Hematopoietic multipotent progenitor cell treated with erythropoietin and hydrocortisone succinate and interleukin-3 and kit ligand, for 17 days (in vitro differentiated cells): ENCODE measurements at places on chromosomes 3 and 15.

DNA sequence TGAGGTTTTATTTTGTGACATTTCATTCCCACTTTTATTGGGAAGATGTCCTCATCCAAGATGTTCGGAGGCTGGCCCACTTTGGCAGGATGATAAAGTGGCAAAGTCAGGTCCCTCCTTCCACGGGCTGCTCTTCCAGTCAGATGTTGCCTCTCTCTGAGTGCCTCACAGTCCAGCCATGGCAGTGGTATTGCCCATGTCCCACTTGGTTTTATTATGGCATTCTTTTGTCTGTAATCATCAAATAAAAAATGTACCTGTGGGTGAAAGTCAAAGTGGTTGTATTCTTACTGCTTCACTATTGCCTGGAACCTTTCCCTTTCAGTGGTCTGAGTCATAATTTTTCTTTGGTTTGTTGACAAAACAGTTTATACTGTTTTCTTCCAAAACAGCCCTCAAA, 20.2 kb downstream of the ARNT2 start:
- no peak for DNase-seq

DNA sequence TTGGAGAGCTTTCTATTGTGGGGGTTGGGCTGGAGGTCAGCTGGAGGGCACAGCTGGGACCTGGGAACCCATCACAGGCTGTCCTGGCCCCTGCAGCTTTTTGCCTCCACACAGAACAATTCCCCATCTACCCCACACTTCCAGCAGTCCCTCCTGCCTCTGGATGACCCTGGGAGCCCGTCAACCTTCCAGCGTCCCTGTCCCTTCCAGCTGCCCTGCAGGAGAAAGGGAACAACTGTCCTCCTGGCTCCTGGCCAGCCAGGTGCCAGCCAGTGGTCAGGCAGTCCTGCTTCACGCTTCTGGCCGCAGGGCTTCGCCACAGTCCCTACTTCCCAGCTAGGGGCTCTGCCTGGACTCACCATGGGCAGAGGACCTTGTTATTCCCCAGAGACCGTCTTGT, 27.2 kb downstream of the LINGO1 start:
- no peak for DNase-seq

GRCh38 chr3:160180581-160181216, 44.5 kb upstream of the C3orf80 start:
- no peak for DNase-seq

GRCh38 chr3:168220556-168220955, 124.8 kb upstream of the GOLIM4 start:
- no peak for DNase-seq

DNA sequence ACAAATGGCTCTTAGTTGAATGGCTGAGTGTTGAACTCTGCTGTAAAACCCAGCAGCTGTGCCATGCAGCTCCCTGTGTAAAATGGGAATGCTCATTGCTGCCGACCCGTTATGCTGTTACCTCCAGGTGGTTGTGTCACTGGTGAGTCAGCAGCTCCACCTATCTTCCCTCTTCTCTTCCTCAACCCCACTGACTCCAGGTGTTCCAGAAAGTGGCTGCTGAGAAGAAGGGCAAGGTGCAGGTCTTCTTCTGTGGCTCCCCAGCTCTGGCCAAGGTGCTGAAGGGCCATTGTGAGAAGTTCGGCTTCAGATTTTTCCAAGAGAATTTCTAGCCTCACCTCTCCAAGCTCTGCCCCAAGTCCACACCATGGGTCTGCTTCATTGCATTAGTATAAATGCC, 41.9 kb downstream of the NOX5 start:
- DNase-seq = no peak

- DNase-seq = no peak
These were observed 1.9 kb downstream of the DMXL2 start for GRCh38 chr15:51620641-51621040.

DNA sequence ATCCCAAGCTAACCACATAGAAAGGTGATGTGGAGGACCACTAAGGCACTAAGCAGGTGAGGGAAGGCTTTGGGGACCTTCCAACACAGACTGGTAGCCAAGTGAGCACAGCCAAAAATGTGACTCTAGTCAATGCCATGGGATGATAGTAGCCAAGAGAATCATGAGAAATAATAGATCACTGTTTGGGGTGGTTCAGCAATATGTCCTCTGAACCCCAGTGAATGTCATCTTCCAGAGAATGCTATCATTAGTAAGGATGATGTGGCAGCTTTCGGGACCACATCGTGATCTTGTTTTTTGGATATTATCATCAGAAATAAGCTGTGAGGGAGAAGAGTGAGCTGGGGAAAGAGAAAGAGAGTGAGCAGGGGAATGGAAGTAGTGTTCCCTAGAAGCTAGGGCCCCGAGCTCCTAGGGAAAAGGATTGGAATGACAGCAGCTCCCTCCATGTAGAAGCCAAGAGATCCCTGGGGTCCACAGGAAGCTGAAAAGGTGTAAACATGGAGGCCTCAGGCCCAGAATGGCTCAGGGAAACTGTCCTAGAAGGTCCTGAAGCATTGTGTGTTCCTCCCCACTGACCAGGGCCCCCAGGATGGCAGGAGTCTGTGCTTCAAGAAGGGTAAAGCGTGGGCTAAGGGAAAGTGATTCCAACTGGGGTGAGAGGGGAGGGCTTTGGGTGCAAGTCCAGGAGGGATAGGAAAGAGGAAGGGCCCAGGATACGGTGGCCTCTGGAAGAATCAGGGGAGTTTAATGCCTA, 56.6 kb upstream of the KLF13 start:
- peak; percentile 61 for DNase-seq

DNA sequence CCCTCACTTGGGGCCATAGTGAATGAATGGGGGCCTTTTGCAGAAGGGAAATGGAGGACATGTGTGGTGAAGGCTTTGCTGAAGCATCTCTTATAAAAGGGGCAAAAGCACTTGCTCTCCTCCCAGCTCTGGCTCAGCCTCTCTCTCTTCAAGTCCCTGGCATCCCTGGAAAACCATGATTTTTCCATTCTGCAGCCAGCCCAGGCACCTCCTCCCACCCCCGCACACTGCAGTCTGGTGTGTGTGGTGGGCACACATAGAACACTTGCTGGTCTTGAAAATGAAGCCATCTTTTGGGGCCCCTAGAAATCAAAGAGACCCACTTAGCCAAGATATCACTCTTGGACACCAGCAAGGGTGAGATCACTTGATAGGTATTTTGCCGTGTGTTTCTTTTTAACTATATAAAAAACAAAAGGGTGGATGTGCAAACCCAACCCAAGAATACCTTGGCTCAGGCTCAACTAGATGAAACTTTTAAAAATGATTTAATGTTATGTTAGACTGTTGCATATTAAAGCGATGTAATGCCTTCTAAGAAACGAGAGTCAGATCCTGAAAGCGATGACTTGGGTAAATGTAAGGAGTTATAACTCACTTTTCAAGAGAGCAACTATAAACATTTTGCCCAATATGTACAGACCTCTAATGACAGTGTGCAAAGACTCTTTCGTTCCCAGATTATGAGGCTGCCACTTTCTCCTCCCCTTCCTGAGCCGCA, 16.4 kb upstream of the ALDH1A3 start:
- DNase-seq = no peak

GRCh38 chr3:16665282-16665741, 60.1 kb upstream of the DAZL start:
- DNase-seq = no peak

DNA sequence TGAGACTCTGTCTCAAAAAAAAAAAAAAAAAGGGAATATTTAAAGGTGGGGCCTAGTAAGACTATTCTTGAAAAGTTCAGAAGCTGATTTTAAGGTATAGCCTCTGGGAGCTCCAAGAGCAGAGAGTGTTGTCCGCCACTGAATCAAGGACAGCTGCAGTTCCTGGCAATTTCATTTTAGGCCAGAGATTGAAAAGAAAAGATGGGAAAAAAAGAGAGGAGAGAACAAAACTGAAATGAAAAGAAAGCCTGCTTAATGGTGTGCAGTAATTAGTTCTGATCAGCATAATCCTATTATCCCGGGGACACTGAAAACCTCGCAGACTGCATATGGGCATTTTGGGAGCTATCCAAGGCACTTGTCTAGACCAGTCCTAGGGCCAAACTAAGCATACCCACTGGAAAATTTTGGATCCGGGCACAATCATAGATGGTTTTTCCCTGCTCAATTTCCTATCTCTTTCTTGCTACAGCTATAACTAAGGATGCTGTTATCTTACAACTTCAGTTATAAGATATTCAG, 43.2 kb downstream of the EHHADH start:
- DNase-seq = no peak

DNA sequence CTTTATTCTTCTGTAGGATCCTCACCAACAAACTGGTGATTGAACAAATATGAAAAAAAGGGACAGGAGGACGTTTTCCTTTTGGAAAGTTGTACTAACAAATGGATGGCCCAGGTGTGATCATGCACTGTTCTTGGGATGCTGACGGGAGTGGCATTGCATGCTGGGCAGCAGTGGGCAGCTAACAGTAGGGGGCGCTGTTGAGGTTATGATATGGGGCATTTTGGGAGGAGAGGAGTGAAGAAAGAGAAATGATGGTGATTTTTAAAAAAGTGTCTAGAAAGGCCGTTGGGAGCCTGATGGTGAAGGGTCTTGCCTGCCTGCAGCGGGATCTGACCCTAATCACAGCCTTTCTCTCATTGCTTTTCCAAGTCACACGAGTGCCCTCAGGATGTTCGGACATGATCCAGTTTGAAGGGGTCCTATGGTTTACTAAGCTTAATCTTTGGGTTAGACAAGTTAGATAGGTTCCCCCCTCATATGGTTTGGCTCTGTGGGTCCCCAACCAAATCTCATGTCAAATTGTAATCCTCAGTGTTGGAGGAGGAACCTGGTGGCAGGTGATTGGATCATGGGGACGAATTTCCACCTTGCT, 46.2 kb upstream of the PRTG start:
- DNase-seq = peak; percentile 40

DNA sequence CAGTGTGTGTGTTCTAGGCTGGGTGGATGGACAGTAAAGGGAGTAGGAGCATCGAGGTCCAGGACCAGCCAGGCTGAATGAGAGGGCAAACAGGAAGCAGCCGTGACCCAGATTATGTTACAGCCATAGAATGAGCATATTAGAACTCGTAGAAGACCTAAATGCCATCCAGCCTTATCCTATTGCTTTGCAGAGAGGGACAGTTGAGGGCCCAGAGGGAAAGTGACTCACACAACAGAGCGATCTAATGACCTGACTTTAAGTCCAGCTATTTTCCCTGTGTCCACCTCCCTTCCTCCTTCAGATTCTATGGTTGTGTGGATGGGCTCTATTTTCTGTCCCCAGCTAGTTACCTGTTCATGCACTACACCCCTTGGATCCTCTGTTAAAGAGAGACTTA, 634.1 kb upstream of the TBL1XR1 start:
- no peak for DNase-seq

- DNase-seq = no peak
These were observed 30.9 kb downstream of the MGLL start for GRCh38 chr3:127791221-127791913.

- DNase-seq = no peak
These were observed 107.4 kb downstream of the KLHL25 start for GRCh38 chr15:85687329-85687728.

- no peak for DNase-seq
These were observed 517.6 kb upstream of the ROBO1 start for GRCh38 chr3:80285388-80285787.

DNA sequence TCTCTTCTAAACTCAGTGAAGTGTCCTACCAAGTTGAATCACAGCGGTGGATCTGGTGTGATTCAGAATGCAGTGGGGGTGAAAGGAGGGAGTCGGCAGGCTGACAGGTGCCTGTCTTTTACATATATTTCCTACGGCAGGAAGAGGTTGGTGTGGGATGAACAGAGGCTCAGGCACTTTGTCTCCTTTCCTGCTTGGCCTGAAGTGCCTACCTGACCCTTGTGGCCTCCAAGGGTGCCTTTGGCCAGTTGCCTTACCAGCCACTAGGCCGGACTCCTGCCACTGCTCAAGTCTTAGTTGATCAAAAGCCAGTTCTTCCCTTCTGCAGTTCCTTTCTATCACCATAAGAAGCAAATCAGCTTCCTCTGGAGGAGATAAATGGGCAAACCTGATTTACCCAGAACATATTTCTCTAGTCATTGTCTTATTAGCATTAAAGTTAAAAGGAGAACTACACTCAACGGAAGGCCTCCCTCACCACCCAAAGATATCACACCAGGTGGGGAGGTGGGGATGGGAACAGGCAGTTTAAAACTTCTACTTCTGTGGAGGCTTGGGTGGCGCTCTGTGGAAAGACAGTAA, 52.1 kb downstream of the CRTC3 start:
- DNase-seq = no peak

DNA sequence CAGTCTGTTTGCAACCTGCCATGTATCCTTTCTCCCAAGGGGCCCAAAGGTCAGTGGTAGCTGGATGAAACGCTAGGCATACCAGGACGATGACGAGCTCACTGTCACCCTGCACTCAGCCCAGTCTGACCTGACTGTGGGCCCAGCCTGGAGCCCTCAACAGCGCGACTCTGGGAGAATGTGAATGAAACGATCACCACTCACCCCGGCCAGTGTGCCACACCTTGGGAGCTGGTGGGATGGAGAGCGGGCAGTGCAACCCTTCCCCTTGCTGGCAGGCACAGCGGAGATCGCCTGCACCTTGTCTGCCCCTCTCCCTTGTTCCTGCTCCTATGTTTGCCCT, 27.2 kb downstream of the SRPRB start:
- no peak for DNase-seq

- no peak for DNase-seq
These were observed 633.9 kb upstream of the TGFBR2 start for GRCh38 chr3:29972320-29972993.

DNA sequence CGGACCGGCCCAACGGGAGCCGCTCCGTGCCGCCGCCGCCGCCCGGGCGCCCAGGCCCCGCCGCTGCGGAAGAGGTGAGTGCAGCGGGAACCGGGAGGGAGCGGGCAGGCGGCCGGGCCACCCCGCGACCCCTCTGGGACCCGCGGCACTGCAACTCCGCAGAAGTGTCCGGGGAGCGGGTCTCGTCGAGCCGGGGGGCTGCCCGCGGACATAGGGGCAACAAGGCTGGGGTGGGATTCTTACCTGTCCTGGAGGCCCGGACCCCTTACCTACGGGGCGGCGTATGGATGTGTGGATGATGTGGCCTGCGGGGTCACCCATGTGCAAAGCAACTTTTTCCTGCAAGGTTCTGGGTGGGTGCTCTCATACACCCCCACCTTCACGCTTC, 361 bp downstream of the SEMA3F start:
- DNase-seq = no peak
